Right lung (tissue), 10 donors: ENCODE measurements at places on chromosomes 11 and 22.

DNA sequence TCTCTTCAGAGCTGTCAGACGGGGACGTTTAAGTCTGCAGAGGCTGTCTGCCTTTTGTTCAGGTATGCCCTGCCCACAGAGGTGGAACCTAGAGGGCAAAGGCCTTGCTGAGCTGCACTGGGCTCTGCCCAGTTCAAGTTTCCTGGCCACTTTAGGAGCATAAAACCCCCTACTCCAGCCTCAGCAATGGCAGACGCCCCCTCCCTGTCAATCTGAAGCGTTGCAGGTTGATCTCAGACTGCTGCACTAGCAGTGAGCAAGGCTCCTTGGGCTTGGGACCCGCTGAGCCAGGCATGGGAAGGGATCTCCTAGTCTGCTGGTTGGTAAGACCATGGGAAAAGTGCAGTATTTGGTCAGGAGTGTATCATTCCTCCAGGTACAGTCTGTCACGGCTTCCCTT lies 66.6 kb upstream of the TP53I11 start:
- DNase-seq, result no peak

- DNase-seq, result no peak
Observed at GRCh38 chr11:8823174-8823742, 87.7 kb upstream of the AKIP1 start.

- no peak for DNase-seq
Observed at GRCh38 chr11:72229336-72229924, 4.9 kb downstream of the INPPL1 start.

DNA sequence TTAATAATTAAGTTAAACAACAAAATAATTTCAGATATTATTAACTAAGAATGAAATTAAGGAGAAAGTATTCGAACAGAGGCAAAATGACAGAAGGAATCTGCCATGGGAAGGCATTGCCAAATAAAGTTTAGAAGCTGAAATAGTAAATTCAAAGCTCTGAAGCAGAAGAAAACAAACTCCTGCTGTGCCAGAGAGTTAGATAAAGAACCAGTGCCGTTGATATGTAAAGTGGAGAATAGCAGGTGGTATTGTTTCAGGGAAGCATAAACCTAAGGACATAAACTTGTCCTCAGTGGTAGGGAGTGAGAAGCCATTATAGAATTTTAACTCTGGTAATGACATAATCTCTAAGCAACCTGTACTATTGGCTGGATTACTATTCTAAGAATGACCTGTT lies 2.7 kb upstream of the HBG2 start:
- DNase-seq, result no peak

GRCh38 chr11:10144954-10145353 lies 149.1 kb downstream of the SBF2 start:
- DNase-seq, result no peak

GRCh38 chr22:36554098-36554497 lies 25.1 kb upstream of the EIF3D start:
- DNase-seq, result no peak

DNA sequence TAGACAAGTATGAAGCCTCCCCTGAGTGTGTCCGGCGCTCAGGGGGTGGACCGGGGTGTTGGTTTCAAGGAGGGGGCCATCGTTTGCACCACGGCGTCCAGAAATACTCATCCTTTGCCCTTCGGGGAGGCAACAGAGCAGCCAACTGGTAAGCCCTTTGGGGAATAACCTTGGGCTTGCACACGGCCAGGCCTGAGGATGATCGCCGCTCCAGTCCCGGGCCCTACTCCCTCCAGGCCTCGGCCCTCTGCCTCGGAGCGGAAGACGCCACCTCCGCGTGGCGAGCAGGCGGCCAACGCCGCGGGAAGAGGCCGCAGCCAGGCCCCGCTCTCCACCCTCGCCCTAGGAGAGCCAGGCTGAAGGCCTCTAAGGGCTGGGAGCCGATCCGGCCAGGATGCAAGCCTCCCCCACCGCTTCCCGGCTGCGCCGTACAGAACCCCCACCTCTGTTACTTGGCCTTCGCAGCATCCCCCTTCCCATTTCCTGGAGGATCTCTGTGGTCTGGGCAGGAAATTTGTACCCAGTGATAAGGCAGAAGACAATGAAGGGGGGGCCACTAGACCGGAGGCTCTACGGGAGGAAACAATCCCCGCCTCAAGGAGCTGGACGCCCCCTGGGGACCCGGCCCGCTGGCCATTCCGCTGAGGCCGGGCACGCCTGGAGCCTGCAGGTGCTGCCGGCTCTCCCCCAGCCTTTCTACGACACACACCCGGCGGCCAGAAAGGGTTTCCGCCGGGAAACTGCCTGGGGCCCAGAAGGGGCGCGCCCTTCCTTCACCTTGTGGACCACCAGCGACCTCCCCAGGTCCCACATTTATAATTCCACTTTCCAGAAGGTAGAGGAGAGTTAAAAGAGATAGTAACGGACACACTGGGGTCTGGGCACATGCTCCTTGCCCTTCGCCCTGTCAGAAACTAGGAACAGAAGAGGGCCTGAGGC lies 2.6 kb downstream of the ESAM start:
- no peak for DNase-seq

DNA sequence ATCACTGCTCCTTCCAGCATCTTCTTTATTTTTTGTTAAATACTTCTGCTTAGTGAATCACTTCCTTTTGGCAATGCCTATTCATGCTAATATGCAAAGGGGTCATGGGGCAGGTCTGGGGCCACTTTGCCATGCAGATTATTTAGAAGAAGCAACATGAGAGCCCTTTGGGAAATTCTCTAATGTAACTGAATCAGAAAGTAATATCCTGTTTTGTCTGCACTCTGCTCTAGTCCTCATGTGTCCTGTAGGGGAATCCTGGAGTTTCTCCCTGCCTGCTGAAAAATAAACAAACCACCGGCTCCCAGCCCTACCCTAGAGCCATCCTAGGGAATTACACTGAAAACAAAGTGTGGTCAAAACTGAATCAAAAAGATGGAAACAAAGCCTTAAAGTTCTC lies 176.5 kb upstream of the POU2AF2 start:
- DNase-seq, result no peak

DNA sequence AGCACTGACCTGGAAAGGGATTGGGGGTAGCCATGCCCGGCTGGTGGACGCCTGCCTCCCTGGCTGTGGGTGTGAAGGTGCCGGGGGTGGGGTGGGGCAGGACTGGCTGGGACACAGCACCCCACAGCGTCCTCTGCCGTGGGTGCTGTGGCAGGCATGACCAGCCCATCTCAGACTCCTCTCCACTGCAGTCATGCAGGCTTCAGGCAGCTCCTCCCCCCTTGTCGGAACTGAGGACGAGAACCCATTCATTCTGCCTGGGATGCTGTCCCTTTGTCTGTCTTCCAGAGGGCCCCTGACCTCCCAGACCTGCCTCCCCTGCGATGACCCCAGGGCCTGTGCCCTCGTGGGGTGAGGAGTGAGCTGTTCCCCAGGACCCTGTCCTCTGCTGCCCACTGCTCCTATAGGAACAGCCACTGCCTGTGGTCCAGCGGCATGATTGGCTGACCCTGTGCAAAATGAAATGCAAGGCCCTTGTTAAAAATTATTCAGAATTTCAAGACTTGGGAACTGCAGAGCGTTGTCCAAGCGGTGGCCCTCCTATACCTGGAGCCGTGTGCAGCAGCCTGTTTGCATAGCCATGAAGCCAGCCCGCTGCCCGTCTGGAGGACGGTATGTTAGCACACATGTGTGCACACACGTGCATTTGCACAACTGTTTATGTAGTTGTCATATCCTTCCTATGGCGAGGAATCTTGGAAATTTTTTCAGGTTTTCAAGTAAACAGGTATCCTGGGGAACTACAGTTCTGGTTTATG lies 1122.3 kb downstream of the BRD1 start:
- no peak for DNase-seq

GRCh38 chr11:22774716-22775115 lies 54.9 kb downstream of the SVIP start:
- no peak for DNase-seq

- DNase-seq, result no peak
Observed at GRCh38 chr11:94856443-94856842, 88.3 kb downstream of the AMOTL1 start.

DNA sequence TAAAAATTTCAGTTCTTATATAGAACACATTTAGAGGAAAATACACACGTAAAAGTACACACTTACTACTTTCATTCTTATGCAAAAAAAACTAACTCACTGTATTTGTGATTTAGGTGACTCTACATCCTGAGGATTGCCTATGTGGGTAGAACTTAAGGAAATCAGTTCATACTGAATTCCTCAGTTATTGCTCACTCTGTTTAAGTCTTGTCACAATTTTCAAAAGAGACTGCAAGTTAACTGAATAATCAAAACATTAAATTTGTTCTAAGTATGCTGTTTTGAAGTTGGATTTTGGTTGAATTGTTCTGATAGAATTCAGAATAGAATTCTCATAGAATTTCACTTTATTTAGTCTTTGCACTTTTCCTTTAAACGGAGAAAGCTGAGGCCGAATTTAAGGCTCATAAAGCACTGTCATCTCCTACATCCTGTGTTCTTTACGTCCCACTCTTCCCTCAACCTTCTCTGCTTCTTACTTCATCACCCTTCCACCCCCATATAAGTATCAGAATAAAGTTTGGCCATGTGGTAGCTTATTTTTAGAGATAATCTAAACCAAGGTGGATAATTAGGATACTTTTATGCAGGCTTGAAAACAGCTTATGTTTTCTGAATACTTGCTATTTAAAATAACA lies 59.8 kb downstream of the APOL5 start:
- DNase-seq, result no peak

- no peak for DNase-seq
Observed at GRCh38 chr22:46143491-46144147, 6.7 kb upstream of the PPARA start.

DNA sequence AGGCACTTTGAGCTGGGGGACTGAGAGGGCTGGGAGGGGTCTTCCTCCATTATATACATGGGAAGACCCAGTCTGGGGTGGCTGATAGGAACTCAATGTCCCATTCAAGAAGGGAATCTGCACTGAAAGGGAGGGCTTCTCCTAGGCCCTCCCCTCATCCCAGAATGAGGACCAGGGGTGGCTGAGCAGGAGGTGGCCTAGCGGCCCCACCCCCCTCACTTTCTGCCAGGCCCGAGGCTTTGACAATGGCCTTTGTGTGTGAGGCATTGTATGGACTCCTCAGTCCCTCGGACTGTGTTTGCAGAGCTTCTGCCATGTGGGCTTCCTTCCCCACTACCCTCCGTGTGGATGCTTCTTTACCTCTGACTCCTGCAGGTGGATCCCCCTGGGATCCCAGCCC lies 65.7 kb downstream of the NECTIN1 start:
- DNase-seq, result no peak

DNA sequence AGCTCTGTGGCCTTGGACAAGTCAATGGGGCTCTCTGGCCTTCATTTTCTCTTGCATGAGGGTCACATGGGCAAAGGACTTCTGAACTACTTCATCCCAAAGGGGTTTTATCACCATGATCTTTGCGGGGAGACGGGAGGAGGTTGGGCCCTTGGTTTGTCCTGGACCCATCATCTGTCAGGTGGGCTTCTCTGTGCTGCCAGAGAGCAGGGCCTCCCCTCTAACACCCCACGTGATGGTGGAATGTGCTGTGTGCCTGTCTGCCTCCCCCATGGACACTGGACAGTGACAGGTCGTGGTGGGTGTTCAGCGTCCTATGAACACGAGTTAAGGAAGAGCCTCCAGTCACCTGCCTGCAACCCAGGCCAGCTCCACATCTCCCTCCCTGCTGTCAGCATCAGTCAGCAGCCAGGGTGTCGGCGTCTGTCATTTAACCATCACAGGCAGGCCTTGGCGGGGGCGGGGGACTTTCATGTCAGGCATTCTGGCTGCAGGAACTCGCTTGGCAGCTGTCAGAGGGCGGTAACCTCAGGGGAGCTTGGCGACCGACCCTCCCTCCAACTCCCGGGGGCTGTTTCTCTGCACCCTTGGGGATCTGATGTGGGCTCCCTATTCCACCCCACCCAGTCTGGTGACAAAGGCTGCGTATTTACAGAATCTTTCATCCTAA lies 2.6 kb upstream of the SUN2 start:
- DNase-seq, result no peak

GRCh38 chr22:20583471-20583922 lies 76.1 kb downstream of the MED15 start:
- DNase-seq, result no peak

GRCh38 chr11:68430801-68431200 lies 29.8 kb upstream of the PPP6R3 start:
- no peak for DNase-seq

DNA sequence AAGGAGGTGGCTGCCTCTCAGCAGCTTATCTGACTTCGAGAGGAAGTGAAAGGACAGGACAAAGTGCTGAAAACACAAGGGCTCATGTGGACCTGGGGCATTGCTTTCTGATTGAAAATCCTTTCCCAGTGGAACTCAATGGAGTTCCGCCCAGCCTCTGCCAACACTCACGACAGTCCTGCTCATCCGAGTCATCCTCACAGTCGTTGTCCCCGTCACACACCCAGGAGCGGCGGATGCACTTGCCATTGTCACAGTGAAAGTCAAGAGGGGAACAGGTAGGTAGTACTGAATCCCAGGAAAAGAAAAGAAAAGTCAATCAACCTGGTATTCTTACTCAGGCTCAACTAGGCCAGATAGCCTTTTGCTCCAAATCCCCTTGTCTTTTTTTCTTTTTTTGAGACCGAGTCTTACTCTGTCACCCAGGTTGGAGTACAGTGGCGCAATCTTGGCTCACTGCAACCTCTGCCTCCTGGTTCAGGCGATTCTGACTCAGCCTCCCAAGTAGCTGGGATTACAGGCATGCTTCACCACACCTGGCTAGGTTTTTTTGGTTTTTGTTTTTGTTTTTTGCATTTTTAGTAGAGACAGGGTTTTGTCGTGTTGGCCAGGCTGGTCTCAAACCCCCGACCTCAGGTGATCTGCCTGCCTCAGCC lies 18.1 kb downstream of the LRP4 start:
- no peak for DNase-seq
